GM18507 (cell line): ENCODE measurements at places on chromosomes 13 and 19.

DNA sequence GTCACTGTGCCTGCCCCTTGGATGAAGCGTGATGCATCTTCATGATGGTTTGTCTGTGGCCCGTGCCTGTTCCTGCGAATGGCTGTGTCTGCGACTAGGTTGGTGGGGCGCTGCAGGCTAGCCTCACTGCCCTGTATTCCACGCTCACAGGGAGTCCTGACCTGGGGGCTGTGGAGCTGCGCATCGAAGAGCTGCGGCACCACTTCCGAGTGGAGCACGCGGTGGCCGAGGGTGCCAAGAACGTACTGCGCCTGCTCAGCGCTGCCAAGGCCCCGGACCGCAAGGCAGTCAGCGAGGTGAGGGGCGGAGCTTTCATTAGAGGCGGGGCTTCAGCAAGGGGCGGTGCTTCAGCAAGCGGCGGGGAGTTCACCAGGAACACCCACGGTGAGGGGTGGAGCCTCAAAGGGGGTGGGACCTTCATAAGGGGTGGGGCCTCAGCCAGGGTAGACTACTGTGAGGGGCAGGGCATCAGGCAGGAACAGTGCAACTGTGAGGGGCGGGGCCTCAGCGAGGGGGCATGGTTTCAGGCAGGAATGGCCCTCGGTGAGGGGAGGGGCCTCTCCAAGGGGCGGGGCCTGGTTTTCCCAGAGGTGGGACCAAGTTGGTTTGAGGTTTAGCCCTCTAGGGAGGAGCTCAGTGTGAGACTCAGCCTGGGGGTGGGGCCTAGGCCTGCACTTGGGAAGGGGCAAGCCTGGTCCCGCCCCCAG lies 17.2 kb downstream of the PKN1 start:
- DNase-seq = no peak

GRCh38 chr13:59247171-59247570 lies 916.6 kb downstream of the DIAPH3 start:
- DNase-seq = no peak

DNA sequence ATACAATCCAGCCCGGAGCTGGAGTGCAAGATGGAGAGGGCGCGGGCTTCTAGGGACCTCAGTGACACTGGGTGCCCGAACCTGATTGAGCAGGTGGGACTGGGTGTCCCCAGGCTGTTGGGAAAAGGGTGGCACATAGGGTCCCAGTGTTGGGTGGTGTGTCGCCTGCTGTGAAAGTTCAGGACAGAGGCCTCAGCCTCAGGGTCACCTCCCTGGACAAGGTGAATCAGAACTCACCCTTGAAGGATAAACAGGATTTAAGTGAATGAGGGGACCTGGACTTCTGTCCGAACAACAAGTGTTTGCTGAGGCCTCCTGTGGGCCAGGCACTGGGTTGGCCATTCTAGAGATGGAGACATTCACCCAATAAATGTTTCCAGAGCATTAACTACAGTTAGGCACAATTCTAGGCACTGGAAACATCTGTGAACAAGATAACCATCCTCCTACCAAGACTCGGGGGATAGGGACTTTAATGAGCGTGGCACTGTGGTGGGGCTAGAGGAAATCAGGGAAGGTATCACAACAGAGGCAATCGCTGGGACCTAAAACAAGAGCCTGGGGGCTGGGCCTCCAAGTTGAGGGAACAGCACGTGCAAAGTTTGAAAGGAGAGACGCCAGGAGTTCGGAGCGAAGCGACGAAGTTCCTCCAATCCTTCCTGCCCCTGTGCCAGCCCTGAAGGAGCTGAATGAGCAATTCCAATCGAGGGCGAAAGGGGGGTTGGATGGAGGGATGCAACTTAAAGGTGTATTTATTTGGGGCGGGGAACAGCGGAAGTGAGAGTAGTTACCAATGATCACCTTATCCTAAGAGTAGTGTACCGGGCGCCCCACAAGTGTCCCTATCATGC lies 921 bp upstream of the POLD1 start:
- DNase-seq = no peak

GRCh38 chr13:44660050-44660449 lies 83.9 kb upstream of the TSC22D1 start:
- DNase-seq = no peak

DNA sequence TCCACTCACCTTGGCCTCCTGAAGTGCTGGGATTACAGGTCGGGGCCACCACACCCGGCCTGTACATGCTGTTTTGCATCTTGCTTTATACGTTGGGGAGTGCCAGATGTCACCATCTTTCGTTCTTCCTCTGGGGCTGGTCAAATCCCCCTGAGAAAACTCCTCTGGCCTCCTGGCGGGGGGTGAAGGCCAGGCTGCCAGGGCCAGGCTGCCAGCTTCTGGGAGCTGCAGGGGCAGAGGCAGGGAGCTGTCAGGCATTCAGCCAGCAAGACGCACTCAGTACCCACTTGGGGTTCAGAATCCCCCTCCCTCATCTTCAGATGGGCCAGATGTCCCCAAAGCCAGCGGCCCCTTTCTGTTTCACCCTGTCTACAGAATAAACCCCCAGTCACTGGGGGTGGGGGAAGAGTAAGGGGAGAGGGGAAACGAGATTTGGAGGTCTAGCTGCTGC lies 16.1 kb downstream of the ZSWIM9 start:
- no peak for DNase-seq

DNA sequence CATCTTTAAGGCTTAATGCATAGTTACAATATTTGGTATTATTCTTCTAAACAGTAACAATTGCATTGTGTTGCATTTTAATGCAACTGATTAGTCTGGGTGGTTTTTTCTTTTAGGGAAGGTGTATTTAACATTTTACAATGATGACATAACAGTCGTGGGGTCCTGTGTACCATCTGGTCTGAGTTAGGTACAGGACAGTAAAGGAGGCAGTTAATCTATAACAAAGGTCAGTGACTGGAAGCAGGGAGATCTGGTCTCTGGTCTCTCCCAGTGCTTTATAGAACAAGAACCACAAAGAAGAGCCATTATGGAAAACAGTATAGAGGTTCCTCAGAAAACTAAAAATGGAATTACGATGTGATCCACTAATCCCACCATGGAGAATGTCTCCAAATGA lies 2.7 kb upstream of the OR7G2 start:
- no peak for DNase-seq

GRCh38 chr19:46311444-46311843 lies 14.6 kb downstream of the HIF3A start:
- no peak for DNase-seq

GRCh38 chr13:23609874-23610576 lies 39.8 kb downstream of the TNFRSF19 start:
- DNase-seq = no peak

GRCh38 chr19:13864046-13864666 lies 12.8 kb upstream of the NANOS3 start:
- DNase-seq = no peak

GRCh38 chr19:3573858-3574637 lies 1.3 kb downstream of the HMG20B start:
- DNase-seq = peak; percentile 73

GRCh38 chr13:73740666-73741065 lies 393.5 kb downstream of the KLF12 start:
- DNase-seq = no peak

GRCh38 chr13:110105136-110105535 lies 201.8 kb downstream of the COL4A1 start:
- no peak for DNase-seq

DNA sequence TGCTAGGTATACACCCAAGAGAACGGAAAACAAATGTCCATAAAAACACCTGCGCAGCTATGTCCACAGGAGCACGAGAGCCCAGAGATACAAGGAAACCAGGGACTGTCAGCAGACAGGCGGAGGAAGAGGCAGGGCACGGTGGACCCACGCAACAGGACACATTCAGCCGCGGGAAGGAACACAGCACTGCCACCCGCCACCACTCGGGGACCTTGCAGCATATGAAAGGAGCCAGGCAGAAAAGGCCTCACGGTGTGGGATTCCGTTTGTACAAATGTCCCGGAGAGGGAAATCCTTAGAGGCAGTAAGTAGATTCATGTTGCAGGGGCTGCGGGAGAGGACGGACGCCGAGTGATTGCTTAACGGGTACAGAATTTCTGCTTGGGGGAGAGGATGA lies 7.8 kb downstream of the HSPBP1 start:
- no peak for DNase-seq

DNA sequence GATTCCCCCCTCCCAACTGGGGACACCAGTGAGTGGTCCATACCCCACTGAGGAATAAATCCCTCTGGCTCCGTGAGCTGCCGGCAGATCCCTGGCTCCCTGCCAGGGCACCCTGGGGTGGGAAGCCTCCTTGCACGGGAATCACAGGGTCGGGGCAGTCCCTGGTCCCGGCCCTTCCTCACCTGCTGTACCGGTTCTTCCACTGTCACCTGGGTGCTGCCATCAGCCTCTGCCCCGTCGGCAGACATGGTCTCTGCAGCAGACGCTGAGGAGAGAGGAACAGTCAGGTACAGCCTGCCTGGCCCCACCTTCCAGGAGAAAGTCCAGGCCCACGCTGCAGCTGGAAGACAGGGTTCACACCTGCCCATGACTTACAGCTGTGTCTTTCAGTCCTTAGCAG lies 6.3 kb downstream of the PLIN3 start:
- no peak for DNase-seq

DNA sequence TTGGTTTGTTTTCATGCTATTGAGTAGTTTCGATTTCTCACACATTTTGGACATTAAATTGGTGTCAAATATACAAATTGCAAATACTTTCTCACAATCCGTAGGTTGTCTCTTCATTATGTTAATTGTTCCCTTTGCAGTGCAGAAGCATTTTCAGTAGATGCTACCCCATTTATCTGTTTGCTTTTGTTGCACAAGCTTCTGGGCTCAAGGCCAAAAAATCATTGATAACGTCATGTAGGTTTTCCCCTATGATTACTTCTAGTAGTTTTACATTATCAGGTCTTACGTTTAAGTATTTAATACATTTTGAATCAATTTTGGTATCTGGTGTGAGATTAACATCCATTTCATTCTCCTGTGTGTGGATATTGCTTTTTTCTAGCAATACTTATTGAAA lies 14.0 kb upstream of the ZNF347 start:
- DNase-seq = no peak

DNA sequence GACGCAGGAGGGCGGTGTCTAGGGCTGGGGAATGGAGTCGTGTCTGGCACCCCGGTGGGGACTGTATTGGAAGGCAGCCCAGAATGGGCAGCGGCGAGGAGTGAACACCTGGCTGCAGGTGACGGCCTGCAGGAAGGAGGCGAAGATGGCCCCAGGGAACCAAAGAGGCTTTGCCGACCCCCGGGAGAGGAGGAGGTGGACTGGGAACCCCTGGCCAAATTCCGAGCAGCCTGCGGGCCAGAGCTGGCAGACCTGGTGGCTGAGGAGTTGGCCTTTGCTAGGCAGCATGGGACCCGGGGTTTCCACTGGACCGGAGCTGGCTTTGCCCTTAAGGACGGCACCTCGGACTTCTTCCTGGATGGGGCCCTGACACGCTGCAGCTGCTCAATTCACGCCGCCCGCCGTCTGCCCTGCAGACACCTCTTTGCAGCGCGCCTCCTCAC lies 25.9 kb downstream of the ZSWIM9 start:
- no peak for DNase-seq

- no peak for DNase-seq
Observed at GRCh38 chr13:46176756-46177155, 5.2 kb downstream of the LCP1 start.

DNA sequence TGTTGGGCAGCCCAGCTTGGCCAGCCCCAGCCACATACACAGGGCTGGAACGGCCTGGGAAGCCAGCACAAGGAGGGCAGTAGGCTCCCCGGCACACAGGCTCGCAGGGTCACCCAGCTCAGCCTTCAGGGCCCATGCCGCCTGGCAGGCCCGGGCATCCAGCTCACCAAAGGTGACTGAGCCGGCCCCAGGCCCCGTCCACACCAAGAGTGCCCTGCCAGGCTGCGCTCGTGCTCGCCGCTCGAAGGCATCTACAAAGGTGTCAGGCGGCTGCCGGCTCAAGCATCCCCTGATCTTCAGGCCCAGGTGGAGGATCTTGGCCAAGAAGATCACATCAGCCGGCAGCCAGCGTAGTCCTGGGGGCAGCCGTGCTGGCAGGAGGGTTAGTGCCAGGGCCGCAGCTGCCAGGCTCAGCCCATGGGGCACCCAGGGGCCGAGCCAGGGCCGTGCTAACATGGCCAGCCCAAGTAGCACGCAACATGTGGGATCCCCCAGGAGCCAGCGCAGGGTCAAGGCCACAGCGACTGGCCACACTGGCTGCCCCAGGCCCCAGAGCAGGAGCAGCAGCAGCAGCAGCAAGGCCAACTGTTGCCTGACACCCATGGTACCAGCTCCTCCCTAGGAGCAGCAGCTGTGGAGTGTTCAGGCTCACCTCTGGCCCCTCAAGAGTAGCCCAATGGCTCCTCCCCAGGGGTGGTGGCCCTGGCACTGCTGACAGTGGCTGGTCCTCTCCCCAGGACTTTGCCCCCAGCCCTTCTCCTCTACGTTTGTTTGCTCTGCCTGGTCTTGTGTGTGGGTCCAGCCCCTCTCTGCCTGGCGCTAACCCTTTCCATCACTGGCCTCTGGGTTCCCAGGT lies at the start of gene SLC27A5:
SLC27A5 (minus strand) TSS at position 640 of the 856 bp plus-strand sequence; CDS start at position 603, 37 bp downstream.
- no peak for DNase-seq

DNA sequence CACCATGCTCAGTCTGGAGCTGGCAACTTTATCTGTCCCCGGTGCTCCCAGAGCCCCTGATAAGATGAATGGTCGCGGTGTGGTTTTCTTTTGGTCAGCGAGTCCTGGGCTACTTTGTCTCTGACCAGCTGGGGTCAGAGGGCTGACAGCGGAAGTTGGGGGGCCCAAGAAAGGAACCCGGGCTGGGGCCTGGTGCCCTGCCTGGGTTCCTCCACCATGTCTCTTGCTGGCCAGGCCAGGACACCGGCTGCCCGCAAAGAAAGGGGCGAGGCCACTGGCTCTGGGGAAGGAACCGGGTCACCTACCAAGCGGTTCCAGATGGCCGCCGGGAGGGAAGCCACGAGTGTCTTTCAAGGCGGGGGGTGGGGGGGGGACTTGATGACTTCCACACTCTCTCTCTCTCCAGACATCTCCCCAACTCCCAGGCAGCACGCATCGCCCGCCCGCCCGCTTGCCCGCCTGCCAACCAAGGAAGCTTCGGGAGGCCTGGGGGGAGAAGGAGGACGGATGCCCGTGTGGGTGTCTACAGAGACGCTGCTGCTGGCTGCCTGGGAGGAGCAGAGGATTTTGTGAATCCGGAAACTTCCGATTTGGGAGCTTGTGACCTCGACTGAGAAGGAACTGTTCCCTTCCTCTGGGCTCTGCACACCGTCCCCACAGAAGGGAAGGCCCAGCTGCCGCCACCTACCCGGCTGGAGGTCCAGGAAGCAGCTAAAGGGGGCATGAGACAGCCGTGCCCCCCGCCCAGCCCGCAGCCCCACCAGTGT lies 1.1 kb downstream of the PIP5K1C start:
- no peak for DNase-seq
